NCI-H187 (cell line): ENCODE measurements at places on chromosomes 2 and 18.

DNA sequence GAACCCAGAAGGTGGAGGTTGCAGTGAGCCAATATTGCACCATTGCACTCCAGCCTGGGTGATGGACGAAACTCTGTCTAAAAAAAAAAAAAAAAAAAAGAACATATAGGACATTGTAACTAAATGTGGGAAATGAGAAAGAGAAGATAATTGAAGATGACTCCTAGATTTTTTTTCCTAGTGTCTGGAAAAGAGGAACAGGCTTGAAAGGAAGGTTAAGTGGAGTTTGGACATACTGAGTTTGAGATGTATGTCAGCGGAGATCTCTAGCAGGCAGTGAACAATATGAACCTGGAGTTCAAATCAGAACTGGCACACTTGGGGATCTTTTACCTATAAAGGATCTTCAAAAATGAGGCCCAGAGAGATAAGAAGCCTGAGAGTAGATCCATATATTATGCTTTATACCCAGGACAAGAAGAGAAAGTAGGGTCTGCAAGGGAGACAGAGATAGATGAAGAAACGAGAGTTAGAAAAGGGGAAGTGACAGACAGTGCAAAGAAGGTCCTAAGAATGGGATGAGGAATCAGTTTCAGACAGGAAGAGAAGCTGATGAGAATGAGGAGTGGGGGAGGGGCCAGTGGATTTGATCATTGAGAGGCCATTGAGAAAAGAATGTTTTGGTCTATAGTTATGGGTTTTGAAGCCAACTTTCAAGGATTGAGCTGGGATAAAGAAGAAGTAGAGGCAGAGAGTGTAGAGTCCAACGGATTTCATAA lies 46.9 kb upstream of the CD28 start:
- DNase-seq = no peak

GRCh38 chr2:104856086-104856972 lies 2.4 kb downstream of the POU3F3 start:
- no peak for DNase-seq

- no peak for DNase-seq
Measured at GRCh38 chr2:145094370-145094769, 574.5 kb upstream of the ZEB2 start.

DNA sequence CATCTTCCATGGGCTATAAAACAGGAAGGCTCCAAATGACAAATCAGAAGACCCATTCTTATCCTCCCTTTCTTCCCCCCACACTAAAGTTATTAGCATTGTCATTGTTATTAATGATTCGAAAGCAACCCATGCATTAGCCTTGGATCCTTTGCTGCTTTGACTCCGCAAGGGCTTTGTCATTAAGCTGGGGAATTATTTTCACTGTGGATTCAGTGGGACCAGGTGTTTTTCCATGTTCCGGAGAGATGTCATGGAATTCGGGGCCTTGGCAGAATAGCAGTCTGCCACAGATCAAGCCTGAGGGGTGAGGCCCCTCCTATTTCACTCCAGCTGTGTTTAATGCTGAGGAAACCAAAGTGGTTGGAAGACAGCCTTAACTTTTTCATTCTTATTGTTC lies 357.1 kb downstream of the EN1 start:
- no peak for DNase-seq

DNA sequence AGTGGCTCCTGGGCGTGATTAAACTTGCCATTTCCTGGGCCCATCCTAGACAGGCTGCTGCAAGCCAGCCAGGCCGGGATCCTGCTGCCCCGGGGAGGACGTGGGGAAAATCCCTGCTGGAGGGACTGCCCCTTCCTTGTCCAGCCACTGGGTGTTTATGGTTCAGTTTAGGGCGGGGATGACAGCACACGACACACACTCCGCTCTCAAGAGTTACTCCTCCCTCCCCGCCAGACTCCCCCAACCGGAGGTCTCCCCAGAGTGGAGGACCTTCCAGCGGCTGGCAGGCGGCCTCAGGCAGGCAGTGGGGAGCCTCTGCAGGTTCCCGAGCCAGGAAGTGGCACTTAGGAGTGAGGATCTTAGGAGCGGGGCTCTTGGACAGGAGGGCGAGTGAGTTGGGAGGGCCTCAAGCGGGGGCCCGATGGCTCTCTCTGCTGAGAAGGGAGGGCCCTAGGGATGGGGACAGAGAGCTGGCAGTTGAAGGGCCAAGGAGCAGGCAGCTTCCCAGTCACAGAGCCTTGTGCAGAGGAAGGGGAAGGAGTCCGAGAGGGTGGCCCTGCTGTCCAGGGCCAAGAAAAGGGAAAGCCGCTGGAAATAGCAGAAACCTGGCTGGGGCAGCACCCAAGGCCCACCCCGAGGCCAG lies 5.7 kb upstream of the GPR35 start:
- no peak for DNase-seq

- DNase-seq = no peak
Measured at GRCh38 chr2:168231609-168232241, 15.7 kb downstream of the STK39 start.

GRCh38 chr2:1502891-1503304 lies 89.6 kb downstream of the TPO start:
- no peak for DNase-seq

DNA sequence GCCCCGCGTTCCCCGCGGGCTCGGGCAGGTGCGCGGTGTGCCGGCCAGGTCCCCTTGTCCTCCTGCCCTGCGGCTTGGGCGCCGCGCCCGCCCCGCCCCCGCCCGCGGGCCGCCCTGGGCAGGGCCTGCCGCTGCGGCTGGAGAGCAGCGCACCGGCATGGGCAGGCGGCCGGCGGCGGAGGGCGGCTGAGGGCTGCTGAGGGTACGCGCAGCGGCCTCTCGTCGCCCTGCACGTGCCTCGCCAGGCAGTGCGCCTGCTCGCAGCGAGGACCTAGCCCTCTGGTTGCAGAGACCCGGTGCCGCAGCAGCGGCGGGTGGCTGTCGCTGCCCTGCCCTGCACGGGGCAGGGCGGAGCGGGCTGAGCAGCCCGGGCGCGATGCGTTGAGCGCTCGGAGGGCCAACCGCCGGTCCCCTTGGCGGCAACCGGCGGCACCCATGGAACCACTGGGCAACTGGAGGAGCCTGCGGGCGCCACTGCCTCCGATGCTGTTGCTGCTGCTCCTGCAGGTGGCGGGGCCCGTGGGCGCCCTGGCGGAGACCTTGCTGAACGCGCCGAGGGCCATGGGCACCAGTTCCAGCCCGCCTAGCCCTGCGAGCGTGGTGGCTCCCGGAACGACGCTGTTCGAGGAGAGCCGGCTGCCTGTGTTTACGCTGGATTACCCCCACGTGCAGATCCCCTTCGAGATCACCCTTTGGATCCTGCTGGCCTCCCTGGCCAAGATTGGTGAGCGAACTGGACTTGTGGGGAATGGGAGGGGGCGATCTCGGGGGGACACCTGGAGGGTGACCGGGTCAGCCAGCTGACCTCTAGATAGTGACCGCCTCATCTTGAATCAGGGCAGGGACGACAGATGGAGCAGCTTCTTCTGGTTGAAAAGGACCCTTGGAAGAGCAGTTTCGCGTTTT lies at the start of gene SLC9A2:
Gene SLC9A2, plus strand, starts transcription at position 140 of the 906 bp plus-strand sequence. Its CDS starts 296 bp downstream, at position 436.
- DNase-seq = no peak

DNA sequence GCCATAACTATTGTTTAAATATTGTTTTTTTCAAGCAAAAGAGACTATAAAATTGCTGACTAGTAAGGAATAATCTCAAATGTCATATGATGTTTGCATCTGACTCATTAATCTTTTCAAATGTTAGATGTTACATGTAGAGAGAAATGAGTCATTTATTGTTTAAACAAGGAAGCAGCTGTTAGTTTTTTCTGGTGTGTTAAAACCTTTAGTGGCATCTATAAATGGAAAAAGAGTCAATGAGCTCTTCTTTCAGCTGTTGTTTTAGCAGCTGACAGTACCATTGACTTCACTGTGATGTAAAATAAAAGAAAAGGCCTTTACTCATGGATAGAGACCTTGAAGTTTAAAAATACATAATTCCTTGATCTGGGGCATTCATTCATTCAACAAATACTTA lies 1.8 kb upstream of the KLHL41 start:
- no peak for DNase-seq

DNA sequence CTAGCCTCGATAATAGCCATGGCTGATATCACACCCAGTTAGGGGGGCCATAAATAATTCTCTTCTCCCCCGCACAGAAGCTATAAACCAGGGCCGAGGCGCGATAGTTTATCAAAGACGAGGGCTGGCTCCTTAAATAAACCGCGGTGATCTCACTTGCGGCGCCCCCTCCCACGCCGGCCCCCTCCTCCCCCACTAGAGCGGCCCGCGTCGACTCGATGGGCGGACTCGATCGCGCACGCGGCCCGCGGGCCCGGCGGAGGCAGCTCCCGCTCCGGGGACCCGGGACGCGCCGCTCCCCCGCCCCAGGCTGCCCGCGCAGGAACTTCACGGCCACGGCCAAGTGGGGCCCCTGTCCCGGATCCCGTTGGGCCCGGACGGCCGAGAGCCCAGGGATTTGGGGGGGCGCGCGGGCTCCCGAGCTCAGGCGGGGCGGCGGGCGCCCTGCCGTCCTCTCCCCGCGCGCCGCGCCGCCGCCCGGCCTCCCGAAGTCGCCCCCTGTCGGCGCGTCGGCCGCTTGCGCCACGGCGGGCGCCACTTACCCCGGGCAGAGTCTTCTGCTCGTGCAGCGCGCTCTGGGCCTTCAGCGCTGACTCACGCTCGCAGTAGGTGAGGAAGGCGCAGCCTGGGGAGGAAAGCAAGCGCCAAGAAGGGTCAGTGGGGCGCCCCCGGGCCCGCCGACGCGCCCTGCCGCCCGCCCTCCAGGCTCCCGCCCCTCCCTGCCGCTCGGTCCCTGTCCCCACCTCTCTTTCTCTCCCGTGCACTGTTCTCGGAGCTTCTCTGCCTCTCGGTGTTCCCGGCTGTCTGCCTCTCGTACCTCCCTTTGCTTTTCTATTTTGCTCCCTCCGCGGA lies 80.4 kb downstream of the CELF4 start:
- no peak for DNase-seq

DNA sequence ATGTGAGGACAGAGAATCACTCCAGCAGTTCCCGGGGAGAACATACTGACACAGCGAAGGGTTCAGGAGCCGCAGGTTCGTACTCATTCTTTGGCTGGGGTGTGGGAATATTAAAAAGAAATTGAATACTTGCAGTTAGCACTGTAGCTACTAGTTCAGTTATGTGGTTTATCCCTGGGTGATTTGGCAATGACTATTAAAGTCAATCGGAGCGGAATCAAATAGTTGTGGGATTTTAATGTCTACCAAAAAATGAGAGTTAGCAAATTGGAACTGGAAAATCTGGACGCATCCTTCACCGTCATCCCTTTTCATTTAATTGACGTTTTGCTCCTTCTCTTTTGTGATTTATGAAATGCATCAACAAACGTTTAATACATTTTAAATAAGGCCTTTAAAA lies 50.8 kb downstream of the GBX2 start:
- DNase-seq = no peak

DNA sequence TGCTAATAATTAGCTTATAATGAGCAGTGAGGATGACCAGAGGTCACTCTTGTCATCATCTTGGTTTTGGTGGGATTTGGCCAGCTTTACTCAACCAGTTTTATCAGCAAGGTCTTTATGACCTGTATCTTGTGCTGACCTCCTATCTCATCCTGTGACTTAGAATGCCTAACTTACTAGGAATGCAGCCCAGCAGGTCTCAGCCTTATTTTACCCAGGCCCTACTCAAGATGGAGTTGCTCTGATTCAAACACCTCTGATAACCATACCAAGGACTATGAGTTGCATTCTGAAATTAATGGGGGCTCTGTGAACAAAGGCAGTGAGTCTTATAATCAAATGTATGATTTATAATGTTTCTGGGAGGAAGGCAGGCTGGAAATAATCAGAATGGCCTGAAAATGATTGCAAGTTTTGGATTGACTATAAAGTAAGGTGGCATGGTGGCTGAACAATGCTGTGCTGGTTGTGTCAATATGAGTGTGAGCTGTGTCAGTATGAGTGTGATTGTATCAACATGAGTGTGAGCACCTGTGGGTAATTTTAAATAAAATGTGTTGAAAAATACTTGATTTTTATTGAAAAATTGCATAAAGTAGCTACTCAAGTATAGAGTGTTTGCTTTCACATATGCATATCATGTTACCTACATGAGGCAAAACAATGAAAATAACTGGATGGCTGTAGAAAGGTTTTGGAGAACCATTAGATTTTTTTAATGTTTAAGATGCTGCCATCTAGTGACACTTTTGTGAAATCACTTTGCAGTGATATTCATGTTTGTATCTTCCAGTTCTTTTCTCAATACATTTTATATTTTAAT lies 103.0 kb downstream of the KYNU start:
- no peak for DNase-seq

- no peak for DNase-seq
Measured at GRCh38 chr2:101017371-101017770, 15.3 kb downstream of the RPL31 start.

DNA sequence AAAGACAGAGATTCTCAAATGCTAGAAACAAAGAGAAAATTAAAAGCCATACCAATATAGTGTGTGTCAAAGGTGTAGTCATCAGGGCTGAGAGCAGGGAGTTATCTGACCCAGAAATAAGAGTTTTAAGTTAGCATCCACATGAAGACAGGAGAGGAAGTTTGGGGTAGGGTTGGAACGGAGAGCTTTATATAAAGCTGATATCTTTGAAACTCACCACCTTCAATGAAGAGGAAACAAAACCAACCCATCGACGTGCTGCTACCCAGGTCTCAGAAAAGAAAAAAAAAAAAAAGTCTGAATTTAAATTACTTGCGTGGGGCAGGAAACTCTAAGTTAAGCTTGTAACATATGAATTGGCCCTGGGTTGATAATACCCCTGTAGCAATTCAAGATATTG lies 42.4 kb downstream of the ARL4C start:
- DNase-seq = no peak

GRCh38 chr2:112848833-112849232 lies 12.3 kb upstream of the IL1B start:
- DNase-seq = no peak

- DNase-seq = no peak
Measured at GRCh38 chr18:47283476-47283875, 32.0 kb upstream of the SKOR2 start.

DNA sequence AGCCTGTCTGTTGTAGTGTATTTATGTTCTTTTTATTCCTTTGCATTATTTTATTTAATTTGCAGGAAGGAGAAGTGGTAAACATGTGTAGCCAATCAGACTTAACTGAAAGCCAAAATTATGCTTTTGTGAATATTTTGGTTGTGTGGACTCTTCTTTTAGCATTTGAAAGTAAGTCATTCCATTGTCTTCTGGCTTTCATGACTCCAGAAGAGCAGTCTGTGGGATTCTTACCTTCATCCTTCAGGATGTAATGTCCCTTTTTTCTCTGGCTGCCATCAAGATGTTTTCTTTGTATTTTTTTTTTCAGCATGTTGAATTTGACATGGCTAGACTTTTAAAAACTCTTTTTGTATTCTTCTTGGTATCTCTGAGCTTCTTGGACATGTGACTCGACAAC lies 895.2 kb upstream of the ZEB2 start:
- no peak for DNase-seq

GRCh38 chr18:74652392-74652988 lies 54.8 kb downstream of the ZNF407 start:
- no peak for DNase-seq

DNA sequence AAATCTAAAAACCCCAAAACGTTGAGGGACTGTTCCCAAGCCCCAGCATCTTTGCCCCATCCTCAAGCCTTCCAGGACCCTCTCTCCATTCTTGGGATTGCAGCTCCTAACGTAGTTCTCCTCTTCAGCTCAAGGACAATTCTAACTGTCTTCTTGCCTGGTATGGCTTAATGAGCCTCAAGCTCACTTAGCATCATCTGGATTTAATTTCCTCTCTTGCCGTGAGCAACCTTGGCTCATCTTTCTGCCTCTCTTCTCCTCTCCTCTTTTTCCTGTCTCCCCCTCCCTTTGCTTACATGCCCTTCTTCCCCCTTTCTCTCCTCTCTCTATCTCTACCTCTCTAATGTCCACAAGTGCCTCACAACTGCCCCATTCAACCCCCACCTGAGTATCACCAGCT lies 44.2 kb downstream of the TACR1 start:
- no peak for DNase-seq
